ENCODE measurements at places on chromosomes 7 and 10.

GRCh38 chr7:104990983-104991382, 23.0 kb upstream of the KMT2E start:
- no peak for DNase-seq

DNA sequence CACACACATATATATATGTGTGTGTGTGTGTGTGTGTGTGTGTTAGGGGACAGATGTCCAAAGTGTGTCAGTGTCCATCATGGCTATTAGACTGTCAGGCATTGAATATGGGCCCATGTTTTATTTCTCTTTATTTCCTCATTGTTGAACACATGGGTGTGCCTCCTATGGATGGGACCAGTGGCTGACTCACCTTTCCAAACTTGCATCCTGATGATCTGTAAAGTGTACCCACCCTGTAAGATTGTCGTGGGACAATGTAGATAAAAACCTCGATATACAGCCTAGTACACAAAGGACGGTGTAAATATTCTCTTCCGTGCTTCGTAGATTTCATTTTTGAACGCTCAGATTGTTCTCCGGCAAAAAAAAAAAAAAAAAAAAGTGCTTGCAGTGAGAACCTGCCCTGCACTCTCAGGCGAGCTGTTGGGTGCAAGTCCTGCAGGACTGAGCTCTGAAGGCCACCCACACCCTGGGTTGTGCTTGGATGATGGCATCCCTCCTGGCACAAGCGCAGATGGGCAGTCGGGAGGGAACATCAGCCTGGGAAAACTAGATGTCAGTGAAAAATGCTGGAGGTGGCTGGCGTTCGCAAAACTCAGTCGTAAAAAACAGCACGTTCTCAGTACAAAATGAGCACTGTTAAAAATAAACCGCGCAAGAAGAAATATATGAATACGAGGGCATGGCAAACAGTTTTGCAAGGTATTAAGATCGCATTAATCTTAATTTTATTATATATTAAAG, 166.9 kb downstream of the CUX1 start:
- no peak for DNase-seq

DNA sequence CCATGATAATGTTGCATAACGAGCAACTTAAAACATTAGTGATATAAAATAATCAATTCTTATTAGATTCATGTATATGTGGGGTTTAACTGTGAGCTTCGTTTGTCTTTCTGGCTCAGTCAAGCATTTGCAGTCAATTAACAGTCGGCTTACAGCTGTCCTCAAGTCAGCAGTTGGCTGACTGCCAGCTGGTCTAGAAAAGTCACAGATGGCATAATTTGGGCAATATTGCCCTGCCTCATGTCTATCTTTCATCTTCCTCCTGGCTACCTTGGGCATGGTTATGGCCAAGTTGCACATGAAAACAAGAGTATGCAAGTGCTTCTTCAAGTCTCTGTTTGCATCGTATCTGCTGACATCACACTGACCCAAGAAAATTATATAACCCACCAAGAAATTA, 186.1 kb upstream of the ZWINT start:
- DNase-seq: no peak

- DNase-seq: no peak
Observed at GRCh38 chr10:86876748-86877147, 80.7 kb downstream of the MMRN2 start.

DNA sequence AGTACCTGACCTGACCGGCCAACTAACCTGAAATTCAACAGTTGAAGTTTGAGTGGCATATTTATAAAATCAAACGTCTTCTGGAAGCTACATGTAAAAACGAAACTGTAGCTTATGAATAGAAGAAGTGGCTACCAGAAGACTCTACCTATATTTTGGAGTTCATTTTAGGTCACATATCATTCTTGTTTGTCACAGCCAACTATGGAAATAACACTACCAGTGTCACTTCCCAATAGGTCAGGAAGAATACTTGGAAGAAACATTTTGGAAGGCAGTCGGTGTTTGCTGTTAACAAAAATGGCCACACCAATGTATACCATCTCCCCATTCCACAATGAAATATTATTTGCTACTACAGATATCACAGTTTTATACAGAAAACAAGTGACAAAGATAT, 12.6 kb downstream of the TWIST1 start:
- no peak for DNase-seq

DNA sequence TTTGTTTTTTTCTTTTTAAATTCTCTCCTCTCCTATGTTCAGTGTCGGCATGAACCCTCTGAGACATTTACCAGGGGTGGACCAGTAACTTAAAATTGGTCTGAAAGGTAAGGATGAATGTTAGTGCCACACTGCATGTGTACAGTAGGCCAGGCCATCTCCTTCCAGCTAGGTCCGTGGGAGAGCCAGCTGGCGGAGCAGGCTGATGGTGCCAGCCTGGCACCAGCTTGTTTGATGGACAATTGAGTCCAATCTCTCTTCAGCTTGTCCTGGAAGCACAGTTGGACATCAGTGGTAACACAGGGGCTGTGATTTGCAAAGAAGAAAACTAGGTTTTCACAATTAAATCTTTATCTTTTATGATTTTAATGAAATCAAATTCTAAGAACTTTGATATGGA, 136.5 kb downstream of the CNNM2 start:
- no peak for DNase-seq
